ENCODE measurements at places on chromosomes 5 and 9.

DNA sequence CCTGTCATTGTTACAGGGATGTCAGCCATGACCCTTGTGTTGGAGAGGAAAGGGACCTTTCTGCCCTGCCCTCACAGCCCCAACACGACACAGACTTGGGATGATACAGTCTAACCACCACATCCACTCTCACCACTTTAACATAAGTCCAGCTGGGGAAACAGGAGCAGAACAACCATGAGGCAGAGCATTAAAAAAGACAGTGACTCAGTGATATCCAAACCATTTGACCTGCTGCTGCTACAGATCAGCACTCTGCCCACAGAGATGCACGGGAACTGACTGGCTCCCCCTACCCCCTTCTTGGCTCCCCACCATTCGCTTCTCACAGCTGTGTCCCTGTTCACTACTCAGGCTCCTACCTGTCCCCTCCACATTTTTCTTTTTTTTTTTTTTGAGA lies 458.6 kb downstream of the ZNF608 start:
- no peak for DNase-seq

DNA sequence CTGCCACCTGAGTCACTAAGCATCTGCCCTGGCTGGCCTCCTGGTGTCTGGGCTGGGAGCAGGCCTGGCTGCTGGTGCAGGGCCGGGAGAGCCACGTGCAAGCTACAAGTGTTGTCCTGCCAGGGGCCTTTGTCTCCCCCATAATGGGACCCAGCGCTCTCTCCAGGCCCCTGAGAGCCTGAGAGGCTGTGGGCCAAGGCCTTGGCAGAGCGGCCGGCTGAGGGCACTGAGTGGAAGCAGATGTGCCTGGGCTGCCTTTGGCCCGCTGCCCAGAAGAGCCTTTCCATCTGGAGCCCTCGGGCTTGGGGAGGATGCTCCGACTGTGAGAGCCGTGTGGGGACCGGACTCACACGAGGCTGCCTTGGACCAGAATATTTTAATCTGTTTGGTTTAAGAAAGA lies 185.5 kb downstream of the RGS3 start:
- peak; percentile 78 for DNase-seq

DNA sequence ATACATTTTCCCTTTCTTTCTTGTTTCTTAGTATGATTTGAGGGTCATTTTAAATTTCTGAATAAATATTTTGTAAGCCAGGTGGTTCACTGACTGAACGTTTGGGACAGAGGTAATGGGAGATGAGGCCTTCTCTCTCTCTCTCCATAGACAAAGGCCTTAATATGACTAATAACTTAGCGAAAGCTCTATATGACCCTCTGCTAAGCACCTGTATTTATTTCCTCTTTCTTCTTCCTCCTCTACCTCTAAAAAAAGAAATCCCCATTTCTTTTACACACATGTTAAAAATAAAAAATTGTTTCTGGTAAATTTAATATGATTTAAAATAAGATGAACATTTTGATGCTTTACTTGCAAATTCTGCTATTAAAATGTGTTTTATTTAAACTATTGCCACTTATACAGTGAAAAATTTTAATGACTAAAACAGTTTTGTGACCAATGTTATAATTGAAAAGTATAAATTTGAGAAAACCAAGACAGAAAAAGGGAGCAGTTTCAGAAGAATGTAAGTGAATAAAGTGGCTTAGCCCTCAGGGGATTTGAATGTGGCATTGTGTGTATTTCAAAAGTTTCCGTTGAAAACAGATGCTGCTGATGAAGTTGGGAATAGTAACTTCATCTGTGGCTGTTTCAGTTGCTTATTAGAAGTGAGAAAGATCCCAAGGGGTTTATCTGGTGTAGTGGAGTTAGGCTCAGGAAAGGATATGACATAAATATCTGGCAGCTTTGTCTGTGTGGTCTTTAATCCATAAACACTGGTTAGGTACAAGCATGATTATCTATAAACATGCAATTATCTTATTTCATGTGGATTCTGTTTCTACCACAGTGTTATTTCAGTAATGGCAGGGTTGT lies 128.6 kb upstream of the GRHPR start:
- no peak for DNase-seq

GRCh38 chr9:93431539-93432105 lies 19.9 kb upstream of the FAM120A start:
- DNase-seq, result no peak

DNA sequence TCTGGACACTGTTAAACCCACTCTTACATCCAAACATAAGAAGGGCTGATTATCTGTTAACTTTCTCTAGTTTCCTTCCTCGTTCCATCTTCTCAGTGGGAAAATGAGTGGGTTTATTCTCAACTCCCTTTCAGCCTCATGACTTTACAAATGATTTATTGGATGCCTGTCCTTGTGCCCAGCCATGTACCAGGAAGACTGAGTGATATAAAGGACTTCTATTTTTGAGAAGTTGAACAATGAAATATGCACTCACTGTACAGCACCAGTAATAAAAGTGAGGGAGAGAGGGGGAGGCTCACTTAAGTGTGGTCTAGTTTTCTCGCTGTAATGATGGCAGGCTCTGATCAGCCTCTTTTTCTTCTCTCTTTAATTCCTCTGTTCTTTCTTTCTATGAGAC lies 277.6 kb downstream of the SMARCA2 start:
- DNase-seq, result no peak

DNA sequence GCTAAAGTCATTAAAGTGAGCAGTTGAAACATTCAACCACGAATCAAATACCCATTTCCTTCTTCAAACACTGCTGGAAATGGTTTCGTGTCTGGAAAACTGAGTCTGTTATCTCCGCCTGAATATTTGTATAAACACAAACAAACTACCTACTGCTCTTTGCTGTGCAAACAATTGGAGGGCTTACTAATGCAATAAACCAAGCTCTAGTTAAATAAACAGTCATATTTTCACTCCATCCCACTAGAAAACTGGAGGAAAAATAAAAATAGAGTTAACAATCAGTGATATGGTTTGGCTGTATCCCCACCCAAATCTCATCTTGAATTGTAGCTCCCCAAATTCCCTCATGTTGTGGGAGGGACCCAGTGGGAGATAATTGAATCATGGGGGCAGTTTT lies 397.6 kb downstream of the RASEF start:
- DNase-seq, result no peak

DNA sequence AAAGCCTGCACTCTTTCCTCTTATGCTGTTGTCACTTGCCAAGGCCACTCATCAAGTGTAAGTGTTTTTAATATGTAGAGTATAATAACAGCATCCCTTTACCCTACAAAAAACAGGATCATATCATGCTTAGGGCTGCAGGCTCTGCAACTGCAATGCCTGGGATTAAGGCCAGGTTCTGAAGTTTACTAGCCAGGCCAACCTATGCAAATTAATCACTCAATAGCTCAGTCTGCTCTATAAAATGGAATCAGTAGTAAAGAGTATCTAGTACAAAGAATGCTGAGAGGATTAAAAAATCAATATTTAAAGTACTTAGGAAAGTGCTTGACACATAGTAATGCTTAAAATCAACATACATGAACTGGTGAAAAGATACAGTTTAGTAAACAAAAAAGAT lies 253.3 kb downstream of the EDIL3 start:
- no peak for DNase-seq

DNA sequence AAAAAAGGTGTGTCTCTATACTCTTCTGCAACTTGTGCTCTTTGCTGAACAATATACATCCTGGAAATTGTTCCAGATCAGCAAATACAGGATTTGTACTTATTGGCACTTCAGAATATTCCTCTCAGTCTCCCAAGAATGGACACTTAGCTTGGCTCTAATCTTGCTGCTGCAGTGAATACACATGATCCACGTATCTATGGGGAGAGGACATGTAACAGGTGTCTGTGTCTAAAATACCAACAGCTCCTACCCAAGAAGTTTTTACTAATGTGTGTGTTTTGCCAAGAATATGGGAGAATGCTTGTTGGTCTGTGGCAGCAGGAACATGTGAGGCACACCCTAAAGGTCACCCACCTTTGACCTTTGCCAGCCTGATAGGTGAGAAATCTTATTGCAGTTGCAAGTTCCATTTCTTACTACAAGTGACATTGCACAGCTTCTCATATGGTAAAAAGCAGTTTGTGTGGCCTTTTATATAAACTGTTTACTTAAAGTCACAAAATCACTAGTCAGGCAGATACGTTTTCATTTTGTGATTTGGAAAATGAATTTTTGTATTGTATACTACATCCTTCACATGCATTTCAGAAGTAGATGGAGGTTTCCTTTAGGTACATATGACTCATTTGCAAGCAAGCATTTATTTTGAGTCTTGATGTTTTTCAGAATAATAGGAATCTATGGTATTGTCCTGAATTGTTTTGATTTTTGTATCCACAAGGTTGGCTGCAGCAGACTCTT lies 35.8 kb downstream of the PHF2 start:
- DNase-seq, result no peak

DNA sequence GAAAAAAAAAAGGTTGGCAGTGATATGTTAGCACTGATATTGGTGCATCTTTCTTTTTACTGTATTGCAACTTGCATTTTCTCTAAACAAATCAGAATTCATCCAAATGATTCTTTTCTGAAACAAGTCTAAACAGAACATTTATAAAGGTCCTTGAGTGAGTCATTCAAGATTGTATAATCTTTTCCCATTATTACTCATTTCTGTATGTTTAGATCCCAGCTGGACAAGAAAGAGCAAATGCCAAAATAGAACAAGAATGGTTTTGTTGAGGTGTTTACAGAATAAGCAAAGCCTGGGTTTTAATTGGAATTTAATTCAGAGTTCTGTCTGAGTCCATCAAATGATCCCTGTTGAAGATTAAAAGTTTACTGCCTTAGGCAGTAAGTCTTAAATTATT lies 112.3 kb downstream of the VCAN start:
- DNase-seq, result no peak

GRCh38 chr5:80181618-80182211 lies 74.1 kb downstream of the SERINC5 start:
- DNase-seq, result peak; percentile 61

- DNase-seq, result no peak
Measured at GRCh38 chr5:42940853-42941252, 99.3 kb downstream of the ANXA2R start.

DNA sequence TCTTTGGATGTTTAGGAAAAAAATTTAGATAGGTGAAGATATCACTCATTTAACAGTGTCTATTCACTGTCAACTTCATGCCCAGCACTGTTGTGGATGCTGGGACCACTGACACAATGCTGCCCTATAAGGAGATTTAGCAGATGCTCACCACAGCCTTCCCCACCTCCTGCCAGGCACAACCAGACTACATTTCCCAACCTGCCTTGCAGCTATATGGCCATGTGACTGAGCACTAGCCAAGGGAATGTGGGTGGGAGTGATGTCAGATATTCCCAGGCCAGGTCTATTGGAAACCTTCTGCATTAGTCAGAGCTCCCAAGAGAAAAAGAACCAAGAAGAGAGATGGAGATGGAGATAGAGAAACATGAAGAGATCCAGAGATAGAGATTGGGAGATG lies 302.6 kb upstream of the TAS2R1 start:
- DNase-seq, result no peak

DNA sequence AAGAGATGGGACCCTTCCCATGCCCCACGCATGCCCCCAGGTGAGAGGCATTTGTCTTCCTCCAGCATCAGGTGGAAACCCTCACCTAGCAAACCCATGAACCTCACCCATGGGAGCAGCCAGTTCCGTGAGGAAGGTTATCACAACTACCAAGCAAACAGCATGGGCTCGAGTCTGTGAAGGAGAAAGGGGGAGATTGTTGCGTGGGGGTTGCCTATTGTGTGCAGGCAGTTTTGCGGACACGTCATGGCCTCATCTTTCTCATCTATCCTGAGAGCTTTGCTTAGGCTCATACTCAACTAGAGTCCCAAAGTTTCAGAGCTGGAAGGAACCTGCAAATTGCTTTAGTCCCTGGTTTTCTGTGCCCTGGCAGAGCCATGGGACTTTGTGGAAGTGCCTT lies 73.6 kb upstream of the TGFBR1 start:
- no peak for DNase-seq

DNA sequence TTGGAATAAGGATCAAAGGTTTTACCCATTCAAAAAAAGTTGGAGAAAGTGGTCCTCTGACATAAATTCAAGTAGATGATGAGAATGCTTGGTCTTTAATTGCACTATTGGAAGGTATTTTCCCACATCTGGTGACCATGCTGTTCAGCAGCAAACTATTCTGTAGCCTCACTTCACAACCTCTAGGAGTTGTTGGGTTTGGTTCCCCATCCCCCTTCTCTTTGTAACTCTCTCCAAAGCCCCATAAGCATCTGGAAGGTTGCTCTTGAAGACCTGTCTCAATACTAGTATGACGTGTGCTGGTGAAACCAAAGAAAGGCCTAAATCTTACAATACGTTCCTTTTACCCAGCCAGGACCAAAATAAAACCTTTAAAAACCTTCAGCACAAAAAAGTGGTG lies 8.5 kb downstream of the RGMB start:
- no peak for DNase-seq

GRCh38 chr9:86546712-86547111 lies 192.5 kb upstream of the TUT7 start:
- no peak for DNase-seq

DNA sequence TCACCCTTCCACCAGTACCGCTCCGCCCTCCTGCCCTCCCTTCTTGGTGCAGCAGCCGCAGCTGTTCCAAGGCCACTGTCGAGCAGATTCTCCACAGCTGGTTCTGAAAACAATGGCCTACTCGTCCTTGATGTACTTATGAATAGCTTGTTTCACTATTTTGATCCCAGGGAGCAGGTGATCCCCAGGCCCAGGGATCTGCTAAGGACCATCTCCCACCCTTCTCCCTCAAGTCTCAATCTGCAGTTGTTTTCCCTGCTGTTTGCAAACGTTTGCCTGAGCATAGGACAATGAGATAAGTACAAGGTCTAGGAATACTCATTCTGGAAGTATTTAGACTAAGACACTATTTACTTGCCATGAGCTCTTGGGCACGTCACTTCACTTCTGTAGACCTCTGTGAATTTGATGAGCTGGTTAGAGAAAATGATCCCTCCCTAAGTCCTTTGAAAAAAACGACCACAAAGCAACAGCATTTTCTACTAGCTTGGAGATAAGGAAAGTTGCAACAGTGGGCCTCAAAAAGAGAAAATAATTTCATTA lies 1.8 kb downstream of the LURAP1L start:
- DNase-seq, result peak; percentile 75

GRCh38 chr5:146291421-146292074 lies 47.1 kb upstream of the POU4F3 start:
- DNase-seq, result no peak
